Inflammatory macrophage (primary cell): ENCODE measurements at places on chromosomes 2 and 18.

GRCh38 chr2:72316774-72317173, 169.1 kb upstream of the CYP26B1 start:
- no peak for DNase-seq

DNA sequence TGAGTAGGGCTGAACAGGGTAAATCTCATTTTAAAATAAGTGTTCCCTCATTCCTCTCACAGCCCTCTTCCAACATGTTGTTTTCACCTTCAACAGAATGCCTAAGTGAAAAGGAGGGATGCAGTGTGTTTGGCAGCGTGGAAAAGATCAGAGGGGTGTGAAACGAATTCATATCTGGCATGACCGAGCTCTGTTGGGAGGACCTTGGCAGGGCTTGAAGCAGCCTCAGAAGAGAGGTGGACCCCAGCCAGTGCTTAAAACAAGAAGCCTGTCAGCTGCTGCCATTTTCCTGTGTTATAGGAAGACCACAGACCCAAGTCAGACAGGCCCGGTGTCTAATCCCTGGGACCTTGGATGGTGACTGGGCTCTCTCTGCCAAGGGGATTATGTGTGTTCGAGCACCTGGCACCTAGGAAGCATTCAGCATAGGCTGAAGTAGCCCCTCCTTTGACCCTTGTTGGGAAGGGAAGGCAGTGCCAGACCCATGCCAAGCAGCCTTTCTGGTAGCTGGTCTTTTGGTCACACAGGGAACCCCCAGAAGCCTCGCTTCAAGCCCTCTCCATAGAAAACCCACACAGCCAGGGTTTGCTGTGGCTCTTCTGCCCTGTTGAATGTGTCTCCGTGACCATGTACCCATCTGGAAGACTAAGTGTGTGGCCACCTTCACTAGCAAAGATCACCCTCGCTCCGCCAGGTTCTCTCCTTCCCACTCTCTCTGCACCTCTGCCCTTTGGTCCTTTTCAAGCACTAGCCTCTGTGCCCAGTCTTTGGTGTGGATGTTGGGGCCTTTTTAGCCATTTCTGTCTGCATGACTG, 87.5 kb upstream of the ST3GAL5 start:
- no peak for DNase-seq

- peak; percentile 88 for DNase-seq
Measured at GRCh38 chr2:58862244-58862643, 621.1 kb upstream of the FANCL start.

DNA sequence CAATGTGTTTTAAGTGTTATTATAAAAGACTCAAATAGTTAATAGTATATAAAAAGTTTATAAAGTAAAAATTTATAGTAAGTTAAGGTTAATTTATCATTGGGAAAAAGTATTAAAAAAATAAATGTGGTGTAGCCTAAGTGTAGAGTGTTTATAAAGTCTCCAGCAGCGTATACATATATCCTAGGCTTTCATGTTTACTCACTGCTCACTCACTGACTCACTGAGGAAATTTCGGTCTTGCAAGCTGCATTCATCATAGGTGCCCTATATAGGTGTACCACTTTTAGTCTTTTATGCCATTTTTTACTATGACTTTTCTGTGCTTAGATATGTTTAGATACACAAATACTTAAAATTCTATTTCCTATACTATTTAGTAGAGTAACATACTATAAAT, 866.0 kb downstream of the CBLN2 start:
- DNase-seq, result no peak

DNA sequence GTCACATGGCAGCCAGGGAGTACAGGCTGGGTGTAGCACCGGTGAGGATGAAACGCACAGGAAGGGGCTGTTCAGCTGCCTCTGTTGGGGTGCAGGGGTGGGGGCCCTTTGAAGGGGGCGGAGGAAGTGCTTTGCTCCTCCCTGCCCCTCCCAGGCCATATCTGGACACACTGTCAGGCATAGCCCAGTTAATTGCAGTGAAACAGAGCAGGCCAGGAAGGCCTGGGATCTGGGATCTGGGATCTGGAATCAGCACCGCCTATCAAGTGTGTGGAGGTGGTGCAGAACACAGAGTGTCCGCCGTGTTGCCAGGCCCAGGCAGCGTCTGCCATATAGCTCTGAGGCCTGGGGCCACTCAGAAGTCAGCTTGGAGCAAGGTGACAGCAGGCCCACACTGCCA, 119.3 kb upstream of the MSH2 start:
- DNase-seq, result no peak

DNA sequence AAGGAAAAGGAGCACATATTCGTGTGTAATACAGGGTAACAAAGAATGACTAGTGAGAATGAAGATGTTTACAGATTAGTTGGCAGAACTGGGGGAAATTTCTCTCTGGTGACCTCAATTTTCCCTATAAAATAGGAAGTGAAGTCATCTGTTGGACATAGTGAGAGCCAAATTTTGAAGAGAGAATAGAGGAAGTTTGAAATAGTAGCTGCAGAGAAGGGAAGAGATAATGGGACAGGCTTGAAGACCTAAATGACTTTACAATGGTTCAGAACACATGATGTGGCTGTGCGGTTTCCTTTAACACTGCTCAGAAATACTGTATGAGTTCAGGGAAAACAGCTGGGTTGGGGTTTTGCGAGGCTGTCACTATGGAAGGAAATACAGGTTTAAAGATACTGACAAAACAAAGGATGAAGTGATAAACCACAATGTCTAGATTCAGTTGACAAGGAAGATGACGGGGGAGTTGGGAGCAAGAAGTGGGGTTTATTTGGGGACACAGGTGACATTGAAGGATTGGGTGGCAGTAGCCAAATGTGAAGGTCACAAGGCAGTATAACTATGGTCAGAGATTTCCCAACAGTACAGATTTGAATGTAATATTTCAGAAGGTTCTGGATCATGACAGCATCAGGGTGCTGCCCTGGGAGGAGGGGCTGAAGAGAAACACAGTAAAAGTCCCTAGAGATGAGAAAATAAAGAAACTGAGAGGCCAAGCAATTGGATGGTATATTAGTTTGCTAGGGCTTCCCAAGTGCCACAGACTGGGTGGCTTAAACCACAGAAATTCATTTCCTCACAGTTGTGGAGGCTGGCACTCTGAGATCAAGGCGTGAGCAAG, 82.6 kb upstream of the TANK start:
- DNase-seq, result peak; percentile 88

DNA sequence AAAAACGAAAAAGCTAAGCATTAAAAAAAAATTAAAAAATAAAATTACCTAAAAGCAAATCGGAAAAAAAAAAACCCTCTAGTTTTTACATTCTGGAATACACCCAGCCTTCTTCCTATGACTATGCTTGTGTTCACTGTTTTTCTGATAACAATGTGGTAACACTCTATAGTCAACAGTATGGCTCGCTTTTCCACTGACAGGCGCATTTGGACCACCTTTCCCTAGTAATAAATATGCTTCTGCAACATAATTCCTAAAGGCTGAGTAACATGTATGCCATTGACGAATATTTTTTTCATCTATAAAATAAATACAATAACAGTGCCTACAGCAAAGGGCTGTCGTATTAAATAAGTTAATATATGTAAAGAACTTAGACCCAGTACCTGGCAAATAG, 27.9 kb downstream of the NOL10 start:
- DNase-seq, result no peak

DNA sequence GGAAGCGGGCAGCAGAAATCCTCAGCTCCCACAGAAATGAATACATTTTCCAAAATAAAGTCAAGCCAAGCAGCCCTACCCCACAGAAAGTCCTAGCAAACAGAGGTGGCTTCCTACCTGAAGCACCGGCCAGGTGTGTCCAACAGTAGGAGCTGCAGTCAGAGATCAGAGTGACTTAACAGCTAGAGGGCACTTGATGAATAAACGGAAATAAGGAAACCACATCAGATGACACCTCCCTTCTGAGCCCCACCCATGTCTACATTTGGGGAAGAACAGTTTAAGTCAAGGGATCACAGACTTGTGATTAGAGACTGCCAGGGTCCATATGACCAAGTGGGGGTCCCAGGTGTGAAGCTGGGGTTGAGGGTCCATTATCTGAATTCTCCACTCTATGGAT, at the start of gene CXCR1:
Gene CXCR1, minus strand, starts transcription at position 172 of the 400 bp plus-strand sequence. CDS start 1,751 bp downstream, outside the sequence.
- DNase-seq, result peak; percentile 77

DNA sequence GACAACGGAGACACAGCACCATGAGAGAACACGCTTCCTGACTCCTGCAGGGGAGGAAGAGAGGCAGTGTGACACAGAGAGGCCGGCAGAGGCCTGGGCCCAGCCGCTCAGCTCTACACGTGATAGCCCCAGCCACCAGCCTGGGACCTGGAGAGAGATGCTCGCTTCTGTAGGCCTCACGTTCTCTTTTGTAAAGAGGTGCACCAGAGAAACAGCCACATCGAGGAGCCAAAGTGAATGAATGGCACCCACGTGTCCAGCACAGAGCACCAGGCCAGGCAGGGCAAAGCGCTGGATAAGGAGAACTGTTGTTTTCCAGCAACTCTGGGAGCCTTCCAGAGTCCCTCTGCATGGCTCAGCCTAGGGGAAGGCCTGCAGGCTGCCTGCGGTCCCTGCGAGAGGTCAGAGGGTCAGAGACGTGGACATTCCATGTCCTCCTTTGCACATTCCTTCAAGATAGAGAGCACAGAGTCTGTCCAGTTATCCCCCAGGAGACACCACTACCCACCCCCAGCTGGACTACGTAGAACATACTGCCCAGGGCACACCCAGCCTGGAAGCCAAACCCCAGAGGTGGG, 14.2 kb downstream of the LIMS2 start:
- DNase-seq, result no peak

GRCh38 chr2:165428926-165429325, 40.6 kb upstream of the CSRNP3 start:
- DNase-seq, result no peak

GRCh38 chr2:44949329-44950151, 8.0 kb downstream of the SIX3 start:
- no peak for DNase-seq

DNA sequence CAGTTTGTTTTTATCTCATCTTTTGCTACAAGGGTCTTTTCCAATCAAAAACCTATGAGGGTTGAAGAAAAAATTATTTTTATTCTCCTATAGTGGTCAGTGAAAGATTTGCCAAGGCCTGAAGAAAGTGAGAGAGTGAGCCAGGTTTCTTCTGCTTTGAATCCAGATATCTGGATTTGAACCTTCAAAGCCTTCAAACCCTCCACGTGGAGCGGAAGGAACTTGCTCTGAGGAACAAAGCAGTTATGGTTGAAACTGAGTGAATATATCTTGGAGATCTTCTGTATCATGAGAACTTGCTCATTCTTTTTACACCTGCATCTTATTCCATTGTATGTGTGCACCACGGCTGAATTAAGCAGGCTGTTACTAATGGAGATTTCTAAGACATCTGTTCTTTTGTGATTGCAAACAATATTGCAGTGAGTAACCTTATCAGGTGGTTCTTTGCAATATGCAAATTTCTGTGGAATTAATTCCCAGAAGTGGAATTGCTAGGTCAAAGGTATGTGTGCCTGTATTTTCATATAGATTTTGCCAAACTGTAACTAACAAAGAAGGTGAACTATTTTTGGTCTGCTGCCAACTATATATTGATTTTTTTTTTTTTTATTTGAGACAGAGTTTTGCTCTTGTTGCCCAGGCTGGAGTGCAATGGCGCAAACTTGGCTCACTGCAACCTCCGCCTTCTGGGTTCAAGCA, 147.9 kb downstream of the B3GNT2 start:
- no peak for DNase-seq
